Retinal pigment epithelial cell (primary cell): ENCODE measurements at places on chromosomes 12 and 14.

- DNase-seq: no peak
Observed at GRCh38 chr12:26271024-26271423, 75.7 kb downstream of the SSPN start.

GRCh38 chr14:96065661-96066459 is 26.7 kb downstream of the C14orf132 start:
- no peak for DNase-seq

GRCh38 chr12:57474862-57475261 is 4.8 kb downstream of the ARHGAP9 start:
- DNase-seq: no peak

- no peak for DNase-seq
Observed at GRCh38 chr14:24147761-24148428, 597 bp downstream of the RNF31 start.

DNA sequence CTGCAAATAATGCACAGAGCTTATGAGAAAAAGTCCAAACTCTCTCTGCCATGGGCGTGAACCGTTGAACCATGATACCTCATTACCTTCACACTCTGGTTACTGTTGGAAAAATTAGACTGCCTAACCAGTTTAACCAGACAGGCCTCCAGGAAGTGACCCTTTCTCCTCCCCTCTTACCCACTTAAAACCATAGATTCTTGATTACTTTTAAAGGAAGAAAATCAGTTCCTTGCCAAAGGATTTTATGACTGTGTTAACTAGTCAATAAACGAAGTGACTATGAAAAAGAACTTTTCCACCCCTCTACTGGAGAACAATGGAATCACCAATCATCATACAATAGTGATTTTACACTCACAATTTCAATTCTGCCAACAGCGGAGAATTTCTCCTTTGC is 254.0 kb upstream of the ATP2B1 start:
- no peak for DNase-seq

- DNase-seq: no peak
Observed at GRCh38 chr14:98290596-98290995, 981.4 kb downstream of the BCL11B start.

DNA sequence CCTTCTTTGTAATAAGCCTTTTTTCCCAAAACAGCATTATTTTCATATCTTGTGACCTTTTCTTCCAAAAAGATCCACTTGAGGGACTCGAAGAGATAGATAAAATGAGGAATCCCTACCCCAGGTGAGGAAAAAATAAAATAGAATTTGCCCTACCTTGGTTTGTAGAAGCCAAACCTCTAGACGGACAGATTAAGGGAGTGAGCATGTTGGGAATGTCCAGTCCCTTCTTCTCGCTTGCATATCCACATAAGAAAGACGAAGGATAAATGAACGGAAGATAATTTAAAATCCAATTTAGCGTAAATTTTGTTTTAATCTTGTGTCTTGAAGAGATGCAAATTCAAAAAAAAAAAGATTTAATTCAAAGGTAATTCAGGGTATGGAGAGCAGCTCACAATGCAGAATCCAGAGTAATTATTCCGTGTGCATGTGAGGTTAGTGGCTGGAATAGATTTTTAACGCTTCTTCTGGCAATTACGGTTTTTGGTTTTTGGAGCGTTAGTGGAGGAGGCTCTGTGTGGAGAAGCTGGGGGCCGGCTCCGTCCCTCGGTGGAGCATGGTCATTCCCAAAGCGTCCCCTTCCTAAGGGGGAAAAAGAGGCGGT is 1.5 kb downstream of the GRIN2B start:
- no peak for DNase-seq

DNA sequence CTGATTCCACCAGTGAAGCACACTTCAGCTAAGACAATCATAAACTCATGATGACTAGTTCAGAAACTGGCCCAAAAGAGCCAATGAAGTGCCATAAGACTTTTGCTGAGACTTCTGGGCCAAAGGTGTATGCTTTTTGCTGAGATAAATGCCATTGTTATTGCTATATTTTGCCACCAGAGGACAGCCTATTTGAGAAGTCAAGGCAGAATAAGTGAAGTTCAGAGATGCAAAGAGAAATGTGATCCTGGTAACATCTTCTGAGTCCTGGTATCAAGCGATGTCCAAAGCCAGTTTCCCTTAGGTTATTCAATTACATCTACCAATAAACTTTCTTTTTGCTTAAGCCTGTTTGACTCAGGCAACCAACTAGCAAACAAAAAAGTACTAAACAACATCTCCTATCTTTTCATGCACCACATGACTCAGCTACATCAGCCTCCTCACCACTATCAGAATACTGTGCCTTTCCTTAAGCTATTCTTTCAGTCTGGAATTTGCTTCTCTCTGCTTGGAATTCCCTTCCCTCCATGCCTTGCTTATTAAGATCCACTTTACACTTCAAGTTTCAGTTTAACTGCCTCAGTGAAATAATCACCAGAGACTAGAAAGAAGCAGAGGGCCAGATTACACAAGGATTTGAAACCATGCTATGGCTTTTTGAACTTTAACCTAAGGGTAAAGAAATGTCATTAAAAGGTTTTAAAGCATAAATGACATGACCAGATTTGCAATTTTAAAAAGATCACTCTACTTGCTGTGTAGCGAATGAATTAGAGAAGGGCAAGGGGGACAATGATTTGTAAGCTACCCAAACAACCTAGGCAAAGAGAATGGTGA is 14.0 kb downstream of the CRY1 start:
- no peak for DNase-seq

- DNase-seq: no peak
Observed at GRCh38 chr14:68395604-68396003, 397.3 kb downstream of the ZFP36L1 start.

DNA sequence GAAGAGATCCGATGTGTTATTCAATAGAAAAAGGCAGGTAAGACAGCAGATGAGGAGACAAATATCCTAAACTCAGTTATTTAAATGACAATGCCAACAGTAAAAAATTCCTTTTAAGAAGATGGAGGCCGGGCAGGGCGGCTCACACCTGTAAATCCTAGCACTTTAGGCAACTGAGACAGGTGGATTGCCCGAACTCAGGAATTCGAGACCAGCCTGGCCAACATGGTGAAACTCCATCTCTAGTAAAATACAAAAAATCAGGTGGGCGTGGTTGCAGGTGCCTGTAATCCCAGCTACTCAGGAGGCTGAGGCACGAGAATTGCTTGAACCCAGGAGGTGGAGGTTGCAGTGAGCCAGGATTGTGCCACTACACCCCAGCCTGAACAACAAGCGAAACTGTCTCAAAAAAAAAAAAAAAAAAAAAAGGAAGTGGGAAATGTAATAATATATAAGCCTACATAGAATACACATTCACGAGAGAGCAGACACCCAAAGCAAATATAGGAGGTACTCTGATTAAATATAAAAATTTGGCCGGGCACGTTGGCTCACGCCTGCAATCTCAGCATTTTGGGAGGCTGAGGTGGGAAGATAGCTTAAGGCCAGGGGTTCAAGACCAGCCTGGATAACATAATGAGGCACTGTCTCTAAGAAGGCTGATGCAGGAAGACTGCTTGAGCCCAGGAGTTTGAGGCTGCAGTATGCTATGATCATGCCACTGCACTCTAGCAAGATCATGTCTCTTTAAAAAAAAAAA is 19.0 kb downstream of the CORO1C start:
- no peak for DNase-seq

GRCh38 chr14:37493606-37494005 is 101.4 kb downstream of the FOXA1 start:
- DNase-seq: no peak

GRCh38 chr12:17134315-17134714 is 528.4 kb upstream of the LMO3 start:
- DNase-seq: no peak

- DNase-seq: peak; percentile 89
Observed at GRCh38 chr14:55103005-55103640, 25.9 kb upstream of the LGALS3 start.

DNA sequence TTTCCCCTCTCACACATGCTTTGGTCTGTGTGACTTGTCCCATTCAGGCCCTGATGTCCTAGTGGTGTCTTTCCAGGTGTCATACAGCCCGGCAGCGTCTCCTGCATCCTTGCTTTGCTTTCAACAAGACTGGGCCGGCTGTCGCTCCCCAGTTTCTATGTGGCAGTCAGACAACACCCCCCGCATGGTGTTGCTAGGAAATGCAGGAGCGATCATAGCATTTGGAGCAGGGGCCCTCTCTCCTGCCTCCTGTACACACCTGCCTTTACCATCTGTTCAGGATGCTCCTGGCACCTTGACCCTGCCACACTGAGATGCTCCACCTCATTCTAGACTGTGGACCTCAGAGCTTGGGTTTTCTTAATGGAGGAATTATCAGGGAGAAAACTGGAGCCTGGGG is 29.5 kb downstream of the CACNA1C start:
- DNase-seq: no peak

DNA sequence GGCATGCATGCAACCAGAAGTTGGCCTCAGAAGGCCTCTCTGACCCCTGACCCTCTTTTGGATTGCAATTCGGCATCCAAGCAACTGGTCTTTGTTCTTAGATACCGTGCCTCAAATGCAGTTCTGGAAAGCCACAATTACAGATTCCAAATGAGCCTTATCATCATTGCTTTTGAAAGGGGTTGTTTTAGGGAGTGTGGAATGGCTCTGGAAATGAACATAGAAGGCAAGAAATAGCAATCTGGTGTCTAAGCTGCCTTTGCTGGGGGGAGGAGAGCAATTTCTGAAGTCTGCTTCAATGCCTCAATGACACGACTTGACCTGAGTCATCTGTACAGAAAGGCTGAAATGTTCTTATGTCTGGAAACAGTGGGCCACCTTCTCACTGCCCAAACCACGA is 250.1 kb downstream of the NUAK1 start:
- DNase-seq: no peak

GRCh38 chr12:127270193-127270592 is 996.8 kb upstream of the TMEM132C start:
- no peak for DNase-seq

GRCh38 chr12:8689681-8690080 is 8.1 kb upstream of the RIMKLB start:
- DNase-seq: no peak

DNA sequence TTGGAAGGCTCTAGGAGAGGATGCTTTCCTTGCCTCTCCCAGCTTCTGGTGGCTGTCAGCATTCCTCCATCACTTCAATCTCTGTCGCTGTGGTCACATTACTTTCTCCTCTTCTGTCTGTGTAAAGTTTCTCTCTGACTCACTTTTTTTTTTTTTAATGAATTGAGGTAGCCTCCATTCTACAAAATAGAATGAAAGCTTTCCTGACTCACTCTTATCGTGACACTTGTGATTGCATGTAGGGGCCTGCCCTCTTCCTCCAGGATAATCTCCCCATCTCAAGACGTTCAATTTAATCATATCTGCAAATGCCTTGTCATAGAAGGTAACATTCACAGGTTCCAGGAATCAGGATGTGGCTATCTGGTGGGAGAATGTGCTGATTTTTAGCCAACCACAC is 153.5 kb upstream of the HMGA2 start:
- DNase-seq: no peak

- DNase-seq: no peak
Observed at GRCh38 chr12:124746649-124747425, 116.8 kb downstream of the SCARB1 start.

- no peak for DNase-seq
Observed at GRCh38 chr14:103695296-103696069, 19.8 kb downstream of the XRCC3 start.

DNA sequence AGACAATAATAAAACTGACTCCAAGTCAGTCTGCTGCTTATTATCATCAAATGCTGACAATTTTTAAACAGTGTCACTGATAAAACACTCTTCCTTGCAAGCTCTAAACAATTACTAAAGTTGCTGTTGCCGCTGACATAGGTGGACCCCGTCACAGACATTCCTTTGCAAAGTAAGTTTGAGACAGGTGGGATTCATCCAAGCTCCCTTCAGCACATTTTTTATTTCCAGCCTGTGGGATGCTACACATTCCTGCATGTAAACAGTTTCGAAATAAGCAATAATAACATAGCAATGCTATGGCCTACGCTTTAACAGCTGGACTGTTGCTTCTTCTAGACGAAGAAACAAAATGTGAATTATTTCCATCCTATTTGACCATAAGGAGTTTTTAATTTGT is 85.4 kb upstream of the HIF1A start:
- DNase-seq: no peak

DNA sequence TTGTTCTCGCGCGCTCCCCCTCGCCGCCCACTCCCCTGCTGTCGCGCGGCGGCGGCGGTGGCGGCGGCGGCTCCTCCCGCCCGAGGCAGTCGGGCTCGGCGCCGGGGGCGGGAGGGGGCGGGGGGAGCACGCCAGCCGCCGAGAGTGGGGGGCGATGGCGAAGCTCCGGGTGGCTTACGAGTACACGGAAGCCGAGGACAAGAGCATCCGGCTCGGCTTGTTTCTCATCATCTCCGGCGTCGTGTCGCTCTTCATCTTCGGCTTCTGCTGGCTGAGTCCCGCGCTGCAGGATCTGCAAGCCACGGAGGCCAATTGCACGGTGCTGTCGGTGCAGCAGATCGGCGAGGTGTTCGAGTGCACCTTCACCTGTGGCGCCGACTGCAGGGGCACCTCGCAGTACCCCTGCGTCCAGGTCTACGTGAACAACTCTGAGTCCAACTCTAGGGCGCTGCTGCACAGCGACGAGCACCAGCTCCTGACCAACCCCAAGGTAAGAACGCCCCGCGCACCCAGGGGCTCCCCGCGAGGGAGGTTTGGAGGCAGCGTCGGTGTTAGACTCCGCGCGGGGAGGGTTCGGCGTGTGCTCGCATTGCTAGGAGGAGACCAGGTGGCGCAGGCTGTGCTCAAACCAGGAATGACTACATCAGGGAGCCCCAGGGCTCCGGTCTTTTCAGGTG is 629 bp downstream of the KCNMB4 start:
- no peak for DNase-seq

DNA sequence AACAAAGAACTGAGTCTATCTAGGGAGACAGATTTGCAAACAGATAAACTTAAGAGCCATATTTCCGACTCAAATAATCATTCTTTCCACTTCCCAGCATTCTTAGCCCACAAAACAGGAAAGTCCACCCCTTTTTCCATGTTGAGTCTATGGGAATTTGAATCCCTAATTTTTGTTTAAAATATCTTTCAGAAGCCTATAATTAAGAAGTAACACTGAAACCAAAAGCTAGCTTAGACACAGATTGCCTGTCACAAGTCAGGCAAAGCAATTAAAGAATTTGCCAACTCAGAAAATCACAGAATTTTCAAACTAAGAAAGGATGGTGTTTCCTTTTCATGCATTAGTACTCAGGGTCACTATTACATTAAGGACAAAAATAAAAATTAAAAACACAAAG is 17.0 kb downstream of the ATP2B1 start:
- DNase-seq: no peak

- peak; percentile 79 for DNase-seq
Observed at GRCh38 chr12:120257041-120257821, 8.3 kb downstream of the PXN start.

DNA sequence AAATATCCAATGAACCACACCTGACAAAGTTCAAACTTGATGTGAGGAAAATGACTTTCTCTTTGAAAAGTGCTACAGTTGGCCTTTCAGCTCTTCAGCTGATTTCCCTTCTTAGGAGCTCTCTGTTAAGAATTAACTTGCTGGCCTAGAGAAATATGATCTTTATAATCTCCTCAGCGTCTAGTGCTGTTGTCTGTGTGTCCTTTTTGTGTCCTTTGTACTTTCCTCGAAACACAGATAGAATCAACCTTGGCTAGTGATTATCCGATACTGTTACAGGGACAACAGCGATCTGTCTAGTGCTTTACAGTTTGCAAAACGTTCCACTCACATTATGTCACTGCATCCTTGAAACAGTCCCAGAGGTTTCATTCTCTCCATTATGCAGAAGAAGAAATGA is 162.8 kb upstream of the RMST start:
- DNase-seq: no peak
